ENCODE measurements at places on chromosomes 1 and 21. TPM values are rescaled to one million over a fixed set of nuclear protein-coding genes. Genes with fewer than 3 reads are reported as not detected.

DNA sequence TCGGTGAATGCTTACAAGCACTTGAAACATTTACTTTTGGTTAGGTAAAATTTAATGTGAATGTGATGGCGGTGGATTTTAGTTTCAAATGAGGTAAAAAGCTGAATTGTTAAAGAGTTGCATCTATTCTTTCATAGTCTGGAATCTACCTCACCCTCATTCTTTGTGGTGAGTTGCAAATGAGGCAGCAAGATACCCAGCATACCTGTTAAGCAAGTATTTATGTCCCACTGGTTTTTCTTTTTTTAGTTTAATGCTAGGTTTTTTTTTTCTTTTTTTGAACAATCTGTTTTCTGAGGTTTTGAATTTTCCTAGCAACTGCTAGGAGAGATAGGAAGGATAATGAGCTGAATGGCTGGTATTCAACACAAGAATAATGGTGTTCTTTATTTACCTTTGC lies 127.9 kb upstream of the CACYBP start:
- no peaks in the 10 kb centered on the region for H3K27me3 ChIP-seq
- peaks cover 2% of the 10 kb centered on the region for H3K4me1 ChIP-seq
- H3K27ac ChIP-seq, result no peak overlapping the region
- no peak overlapping the region for H3K4me3 ChIP-seq
- H3K36me3 ChIP-seq, result no peaks in the 10 kb centered on the region

- peaks cover 4% of the 10 kb centered on the region for H3K27me3 ChIP-seq
- H3K27ac ChIP-seq, result no peak overlapping the region
- DNase-seq, result no peak
- H3K4me1 ChIP-seq, result peaks cover under 1% of the 10 kb centered on the region
- no peak overlapping the region for H3K4me3 ChIP-seq
- no peaks in the 10 kb centered on the region for H3K36me3 ChIP-seq
These were observed 259.7 kb upstream of the VAMP3 start for GRCh38 chr1:7511381-7511780.

DNA sequence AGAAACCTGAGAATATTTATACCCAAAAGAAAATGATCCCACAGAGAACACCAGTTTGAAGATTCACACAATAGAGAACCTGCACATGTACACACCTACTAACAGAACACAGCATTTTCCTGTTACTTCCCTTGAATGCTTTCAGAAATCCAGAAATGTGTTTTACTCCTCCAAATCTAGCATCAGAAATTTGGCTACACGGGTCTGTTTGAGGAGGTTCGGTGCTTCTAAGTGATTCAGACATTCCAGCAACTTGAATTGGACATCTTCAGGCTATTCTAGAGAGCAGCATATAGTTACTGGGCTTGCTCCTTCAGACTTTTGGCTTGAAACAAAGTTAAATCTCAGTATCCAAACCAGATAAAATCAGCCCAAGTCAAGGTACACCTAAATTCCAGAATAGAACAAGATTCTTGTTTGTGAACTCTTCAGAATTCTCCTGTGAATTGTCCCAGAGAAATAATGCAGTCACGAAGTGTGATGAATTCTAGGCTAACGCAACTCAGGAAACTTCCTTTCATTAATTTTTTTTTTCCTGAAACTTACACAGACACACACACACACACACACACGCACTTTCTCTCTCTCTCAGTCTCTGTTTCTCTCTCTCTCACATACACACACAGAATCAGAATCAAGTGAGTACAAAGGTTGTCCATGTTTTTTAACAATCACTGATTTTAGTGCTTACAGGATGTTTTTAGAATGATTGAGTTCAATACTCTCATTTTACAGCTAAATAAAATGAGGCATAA lies 278.4 kb upstream of the SNX7 start:
- H3K4me3 ChIP-seq, result no peak overlapping the region
- no peaks in the 10 kb centered on the region for H3K36me3 ChIP-seq
- H3K27ac ChIP-seq, result no peak overlapping the region
- H3K27me3 ChIP-seq, result no peaks in the 10 kb centered on the region
- peaks cover 33% of the 10 kb centered on the region for H3K4me1 ChIP-seq
- DNase-seq, result no peak

SPRR1A gene
- total RNA-seq, result not detected

DFFA gene
- total RNA-seq, result 35.8 TPM

Measured in chondrocyte (in vitro differentiated cells).